SK-N-MC (cell line): ENCODE measurements at places on chromosomes 1 and 21.

DNA sequence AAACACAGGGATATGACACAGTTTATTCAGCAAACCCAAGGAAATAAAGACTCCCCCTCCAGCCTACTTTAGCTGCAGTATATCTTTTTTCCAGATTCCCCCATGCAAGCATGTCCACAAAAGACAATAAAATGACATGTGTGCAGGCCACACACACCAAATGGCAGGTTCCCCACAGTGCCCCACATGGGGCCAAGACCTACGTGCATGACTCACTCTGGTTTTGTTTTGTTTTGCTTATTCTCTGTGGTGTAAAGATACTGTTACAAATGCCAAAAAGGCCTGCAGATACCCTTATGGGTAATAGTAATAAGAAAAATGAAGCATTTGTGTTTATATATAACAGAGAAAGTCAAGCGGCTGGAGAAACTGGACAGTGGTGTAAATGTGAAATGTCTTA is 71.6 kb downstream of the RD3 start:
- no peak for DNase-seq

DNA sequence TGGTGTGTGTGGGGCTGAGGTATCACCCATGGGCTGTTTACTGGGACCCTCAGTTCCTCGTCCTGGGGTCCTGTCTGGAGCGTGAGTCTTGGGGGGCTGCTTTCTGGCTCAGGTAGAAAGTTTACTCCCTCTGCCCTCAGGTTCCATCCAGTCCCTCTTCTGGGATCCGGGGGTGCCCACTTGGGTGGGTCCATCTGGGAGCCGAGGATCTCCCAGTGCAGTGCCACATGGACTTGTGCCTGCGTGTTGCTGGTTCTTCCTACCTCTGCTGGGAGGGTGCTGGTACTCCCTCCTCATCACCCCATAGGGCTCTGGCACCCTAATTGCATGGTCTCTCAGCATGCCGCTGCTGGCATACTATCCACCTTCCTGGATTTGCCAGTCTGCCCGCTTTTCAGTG is 14.0 kb downstream of the SNAP47 start:
- DNase-seq, result no peak

DNA sequence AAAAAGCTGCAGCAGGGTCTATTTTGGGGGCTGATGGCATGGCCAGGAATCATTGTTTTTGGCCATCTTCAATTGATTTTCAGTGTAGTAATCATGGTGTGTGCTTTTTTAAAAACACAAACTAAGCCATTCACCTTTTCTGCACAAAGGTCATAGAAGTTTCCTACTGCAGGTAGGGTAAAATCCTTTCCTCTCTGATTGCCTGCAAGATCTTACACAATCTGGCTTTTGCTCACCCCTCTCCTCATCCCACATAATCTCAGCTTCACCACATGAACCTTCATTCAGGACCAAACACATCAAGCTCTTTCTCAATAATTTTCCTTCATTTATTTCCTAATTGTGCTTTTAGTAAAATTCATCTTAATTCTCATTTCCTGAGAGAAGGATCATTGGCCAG is 38.3 kb upstream of the GBP5 start:
- DNase-seq, result no peak

GRCh38 chr21:42640486-42640885 is 12.9 kb upstream of the PDE9A start:
- no peak for DNase-seq

- DNase-seq, result no peak
These were observed 1391.3 kb downstream of the PLA2G4A start for GRCh38 chr1:188220051-188220450.

- no peak for DNase-seq
These were observed 21.2 kb upstream of the IFNAR2 start for GRCh38 chr21:33208534-33208933.

DNA sequence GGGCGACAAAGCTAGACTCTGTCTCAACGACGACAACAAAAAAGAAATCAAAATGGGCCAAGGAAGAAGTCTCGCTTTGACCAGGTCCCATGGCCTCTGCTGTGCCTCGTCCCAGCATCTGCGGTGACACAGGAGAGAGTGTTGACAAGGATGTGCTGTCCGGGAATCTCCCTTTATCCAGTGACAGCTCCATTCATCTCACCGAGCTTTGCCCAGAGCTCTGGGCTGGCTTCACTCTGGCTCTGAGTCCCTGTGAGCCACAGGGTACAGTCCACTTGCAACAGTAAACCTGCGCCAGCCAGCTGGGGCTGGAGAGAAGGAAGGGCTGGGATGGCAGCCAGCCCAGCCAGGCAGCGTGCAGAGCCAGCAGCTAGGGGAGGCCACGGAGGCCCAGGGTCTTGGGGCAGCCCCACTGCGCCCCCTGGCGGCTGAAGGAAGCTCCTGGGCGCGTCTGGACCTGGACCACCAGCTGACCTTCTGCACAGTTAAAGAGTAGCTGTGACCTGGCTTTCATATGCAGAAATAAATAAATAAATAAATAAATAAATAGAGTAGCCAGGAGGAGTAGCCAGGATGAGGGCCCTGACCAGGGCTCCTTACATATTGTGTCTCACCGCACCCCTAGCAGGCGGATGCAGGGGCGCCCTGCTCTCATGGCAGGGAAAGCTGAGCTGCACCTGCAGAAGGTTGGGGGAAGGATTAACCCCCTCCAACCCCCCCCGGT is 29.7 kb downstream of the ENO1 start:
- no peak for DNase-seq

DNA sequence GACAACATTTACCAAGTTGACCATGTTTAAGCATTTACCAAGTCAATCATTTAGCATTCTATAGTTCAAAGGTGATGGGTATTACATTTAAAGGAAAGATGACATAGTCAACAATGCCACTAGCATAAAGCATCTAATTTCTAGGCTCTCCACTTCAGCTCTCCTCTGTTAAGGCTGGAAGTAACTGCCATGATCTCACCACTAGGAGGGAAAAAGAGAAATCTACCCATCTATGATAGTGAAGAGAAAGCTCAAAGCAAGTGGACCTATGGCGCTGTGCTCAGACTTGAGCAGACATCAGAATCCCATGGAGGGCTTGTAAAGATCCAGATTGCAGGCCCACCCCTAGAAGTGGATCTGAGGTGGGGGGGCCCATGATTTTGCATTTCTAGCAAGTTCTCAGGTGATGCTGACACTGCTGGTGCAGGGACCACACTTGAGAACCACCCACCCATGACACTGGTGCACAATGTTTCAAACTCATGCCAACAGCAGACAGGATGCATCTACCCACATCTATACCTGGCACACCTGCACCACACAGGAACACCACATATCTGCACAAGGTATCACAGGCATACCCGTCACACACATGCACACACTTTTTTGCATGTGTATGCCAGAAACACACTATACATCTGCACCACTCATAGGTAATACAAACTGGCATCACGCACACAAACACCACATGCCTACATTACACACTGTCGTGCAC is 392.9 kb upstream of the RUNX1 start:
- DNase-seq, result no peak

DNA sequence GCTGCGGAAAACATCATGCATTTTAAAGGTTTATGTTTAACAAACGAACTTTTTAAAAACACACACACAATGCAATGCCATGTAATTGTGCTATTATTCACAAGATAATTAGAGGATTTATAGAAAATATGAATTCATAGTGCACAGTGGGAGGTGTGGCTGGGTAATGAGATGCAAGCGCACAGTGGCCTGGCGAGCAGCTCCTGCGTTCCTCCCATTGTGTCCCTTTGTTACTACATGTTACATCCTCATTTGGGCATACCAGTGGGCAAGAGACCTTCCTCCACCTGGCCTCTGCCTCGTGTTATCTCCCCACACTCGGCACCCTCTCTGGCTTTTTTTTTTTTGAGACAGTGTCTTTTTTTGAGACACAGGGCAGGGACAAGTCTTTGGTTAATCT is 30.0 kb upstream of the TENT5B start:
- DNase-seq, result no peak

DNA sequence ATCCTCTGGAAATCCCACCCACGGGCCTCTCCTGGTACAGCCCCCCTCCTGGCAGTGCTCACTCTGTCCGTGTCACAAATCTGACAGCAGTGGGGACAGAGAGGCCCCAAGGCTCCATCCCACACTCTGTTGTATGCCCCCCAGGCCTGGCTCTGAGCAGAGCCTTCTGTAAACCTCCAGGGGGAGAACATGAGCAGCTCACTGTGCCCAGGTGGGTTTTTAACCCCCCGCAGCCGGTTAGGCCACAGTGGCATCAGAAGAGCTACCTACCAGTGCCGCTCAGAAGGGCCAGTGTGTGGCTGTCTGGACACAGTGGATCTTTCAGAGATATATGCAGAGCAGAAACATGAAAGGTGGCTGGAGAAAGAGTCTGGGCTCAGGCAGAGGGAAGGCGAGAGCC is 12.0 kb upstream of the GPR153 start:
- no peak for DNase-seq

- DNase-seq, result no peak
These were observed 70.7 kb downstream of the XCL2 start for GRCh38 chr1:168473126-168473525.

GRCh38 chr1:43339584-43340232 is 2.1 kb downstream of the MPL start:
- no peak for DNase-seq

DNA sequence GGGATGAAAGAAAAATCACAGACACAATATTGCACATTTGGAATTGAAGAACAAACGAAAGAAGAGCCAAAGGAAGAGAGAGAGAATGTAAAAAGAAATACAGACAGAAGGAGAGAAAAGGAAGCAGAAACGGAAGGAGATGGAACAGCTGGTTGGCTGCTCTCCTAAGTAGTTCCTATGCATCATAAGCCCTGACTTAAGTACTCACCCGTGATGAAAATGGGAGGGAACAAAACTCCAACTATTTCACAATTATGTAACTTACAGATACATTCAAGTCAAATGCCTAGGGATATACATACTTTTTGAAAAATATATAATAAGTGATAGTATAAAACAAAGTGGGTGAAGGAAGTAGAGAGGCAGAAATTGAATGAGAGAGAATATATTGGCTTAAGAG is 88.5 kb downstream of the TTLL7 start:
- no peak for DNase-seq

GRCh38 chr1:114512595-114513280 is 1.7 kb upstream of the TRIM33 start:
- no peak for DNase-seq

DNA sequence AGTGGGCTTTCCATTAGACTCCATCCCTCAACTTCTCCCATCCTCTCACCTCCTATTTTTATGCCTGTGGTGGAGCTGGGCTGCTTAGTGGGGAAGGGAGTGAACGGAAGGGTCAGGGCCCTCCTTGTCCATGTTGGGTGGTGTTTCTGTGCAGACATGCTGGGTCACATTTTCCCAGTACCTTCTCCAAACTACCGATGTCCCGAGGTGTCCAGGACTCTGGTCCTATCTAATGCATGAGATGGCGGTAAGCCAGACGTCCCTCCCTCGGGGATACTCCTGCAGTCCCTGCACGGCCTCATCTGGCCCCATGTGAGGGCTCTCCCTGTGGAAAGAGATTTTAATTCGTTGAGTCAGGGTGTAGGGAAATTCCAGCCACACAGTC is 61.0 kb downstream of the OBSCN start:
- no peak for DNase-seq

GRCh38 chr1:18305182-18305795 is 175.4 kb upstream of the KLHDC7A start:
- no peak for DNase-seq

DNA sequence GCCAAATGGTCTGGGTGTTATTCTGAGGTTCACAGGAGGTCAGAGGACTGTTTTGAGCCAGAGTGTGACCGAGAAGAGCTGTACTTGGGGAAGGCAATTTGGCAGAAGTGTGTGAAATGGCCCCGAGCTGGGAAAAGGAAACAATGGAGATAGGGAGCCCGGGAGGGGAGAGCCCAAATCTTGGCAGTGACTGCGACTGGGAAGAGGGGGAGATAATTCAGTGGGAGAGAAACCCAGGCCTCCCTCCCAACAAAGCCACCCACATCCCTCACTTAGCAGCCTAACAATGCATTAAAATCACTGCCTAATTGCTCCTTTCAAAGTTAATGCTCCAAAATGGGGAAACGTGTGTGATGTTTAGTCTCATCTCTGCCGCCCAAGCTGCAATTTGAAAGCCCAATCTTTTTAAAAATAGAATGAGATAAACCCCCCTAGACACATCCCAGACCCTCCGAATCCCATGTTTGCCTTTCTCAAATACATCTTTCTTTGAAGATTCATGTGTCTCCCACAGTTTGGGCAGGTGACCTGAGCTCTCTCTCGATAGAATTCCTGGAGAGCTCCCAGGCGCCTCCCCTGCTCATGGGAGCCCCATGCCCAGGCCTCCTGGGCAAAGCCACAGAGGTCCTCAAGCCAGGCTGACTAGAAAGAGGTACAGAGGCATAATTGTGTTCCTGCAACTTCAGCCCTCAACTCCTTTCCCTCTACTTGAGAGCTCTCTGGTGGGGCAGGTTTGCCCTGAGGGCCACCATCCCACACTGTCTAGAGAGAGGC is 17.3 kb downstream of the LRRC52 start:
- DNase-seq, result no peak

DNA sequence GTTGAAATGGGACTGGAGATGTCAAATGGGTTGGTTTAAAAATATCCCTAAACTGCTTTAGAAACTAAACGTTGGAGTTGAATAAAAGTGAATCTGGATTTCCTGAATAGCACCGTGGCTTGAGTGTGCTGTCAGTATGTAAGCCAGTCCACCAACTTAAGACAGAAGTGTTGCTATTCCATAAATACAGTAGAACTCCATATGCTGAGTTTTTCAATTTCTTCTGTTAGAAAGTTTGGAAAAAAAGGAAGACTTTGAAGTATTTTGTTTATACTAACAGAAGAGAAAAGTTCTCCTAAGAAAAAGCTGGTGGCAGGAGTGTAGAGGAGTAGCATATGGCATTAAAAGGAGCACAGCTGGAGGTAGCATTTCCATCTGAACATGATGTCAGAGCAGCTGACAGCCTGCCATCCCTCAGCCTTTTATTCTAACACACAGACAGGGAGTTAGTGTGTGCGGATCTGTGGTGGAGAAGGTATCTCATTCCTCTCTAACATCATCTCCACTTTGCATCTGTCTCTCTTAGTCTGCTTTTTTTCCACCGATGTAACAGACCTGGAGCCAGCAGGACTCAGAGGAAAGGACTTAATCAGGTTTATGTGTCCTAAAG is at the start of gene ZBTB18:
TSS of gene ZBTB18 (plus strand) at position 449 of the 610 bp plus-strand sequence. CDS start at position 598, 149 bp downstream.
- DNase-seq, result no peak

- DNase-seq, result no peak
These were observed 90.2 kb upstream of the RUNX1 start for GRCh38 chr21:35139382-35139715.

DNA sequence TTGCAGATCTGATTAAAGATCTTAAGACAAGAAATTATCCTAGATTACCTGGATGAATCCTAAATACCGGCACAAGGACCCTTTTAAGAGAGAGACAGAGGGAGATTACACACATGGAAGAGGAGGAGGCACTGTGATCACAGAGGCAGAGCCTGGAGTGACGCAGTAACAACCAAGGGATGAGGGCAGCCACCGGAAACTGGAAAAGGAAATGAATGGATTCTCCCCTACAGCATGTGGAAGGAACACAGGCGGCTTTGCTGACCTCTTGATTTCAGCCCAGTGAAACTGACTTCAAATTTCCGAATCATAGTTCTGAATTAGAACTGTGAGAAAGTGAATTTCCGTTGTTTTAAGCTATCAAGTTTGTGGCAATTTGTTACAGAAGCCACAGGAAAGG is 50.2 kb upstream of the IVNS1ABP start:
- no peak for DNase-seq

- no peak for DNase-seq
These were observed 84.4 kb upstream of the CXADR start for GRCh38 chr21:17428484-17428869.

- DNase-seq, result no peak
These were observed 48.3 kb downstream of the ARID4B start for GRCh38 chr1:235279694-235280093.
